ENCODE measurements at places on chromosomes 13 and 19. TPM values are rescaled to one million over a fixed set of nuclear protein-coding genes. Genes with fewer than 3 reads are reported as not detected.

- no peak for DNase-seq
Measured at GRCh38 chr19:54457773-54458647, 5.6 kb downstream of the LENG9 start.

DNA sequence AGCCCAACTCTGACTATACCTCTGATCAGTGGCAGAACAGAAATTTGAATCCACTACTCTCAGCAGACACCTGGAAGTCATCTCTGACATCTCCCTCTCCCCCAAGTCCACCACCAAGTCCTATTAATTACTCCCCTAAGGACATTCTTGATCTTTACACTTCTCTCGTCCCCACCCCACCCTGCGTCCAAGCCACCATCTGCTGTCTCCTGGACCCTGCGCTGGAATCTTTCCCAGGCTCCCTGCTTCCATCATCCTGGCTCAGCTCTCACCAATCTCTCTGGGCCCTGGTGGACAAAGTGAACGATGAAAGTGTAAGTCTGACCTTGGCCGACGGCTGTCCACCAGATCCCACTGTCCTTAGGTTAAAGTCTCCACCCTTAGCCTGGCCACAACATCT lies 145.6 kb upstream of the GJB6 start:
- DNase-seq: no peak

DNA sequence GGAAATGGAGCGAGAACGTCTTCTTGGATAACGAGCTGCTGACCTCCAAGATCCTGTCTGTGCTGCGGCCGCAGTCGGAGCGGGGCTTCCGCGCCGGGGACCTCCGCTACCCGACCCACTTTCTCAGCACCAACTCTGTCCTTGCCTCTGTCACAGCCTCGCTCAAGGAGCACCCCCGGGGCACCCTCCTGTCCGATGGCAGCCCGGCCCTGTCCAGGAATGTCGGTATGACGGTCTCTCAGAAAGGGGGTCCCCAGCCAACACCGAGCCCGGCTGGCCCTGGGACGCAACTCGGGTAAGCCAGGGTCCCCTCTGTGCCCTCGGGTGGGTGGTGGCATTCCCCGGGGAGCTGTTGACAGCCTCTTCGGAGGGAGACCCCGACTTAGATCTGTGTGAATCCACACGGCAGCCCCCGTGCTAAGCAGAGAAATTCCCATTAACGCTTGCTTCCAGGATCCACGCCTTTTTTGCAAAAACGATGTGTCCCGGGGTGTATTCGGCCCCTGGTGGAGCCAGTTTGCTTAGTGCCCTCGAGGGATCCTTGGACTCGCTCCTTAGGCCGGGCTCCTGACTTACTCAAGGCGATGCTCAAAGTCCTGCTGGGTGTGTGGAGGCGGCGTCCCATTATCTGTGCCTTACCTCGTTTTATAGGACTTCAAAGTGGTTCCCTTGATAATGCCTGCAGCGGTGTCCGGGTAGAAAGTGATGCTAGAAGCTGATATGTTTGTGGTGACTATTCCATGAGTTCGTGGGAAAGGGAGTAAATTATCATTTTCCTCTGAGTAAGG lies 48.5 kb downstream of the PEX11G start:
- DNase-seq: no peak

- DNase-seq: no peak
Measured at GRCh38 chr19:4542896-4543841, 3.3 kb upstream of the LRG1 start.

DNA sequence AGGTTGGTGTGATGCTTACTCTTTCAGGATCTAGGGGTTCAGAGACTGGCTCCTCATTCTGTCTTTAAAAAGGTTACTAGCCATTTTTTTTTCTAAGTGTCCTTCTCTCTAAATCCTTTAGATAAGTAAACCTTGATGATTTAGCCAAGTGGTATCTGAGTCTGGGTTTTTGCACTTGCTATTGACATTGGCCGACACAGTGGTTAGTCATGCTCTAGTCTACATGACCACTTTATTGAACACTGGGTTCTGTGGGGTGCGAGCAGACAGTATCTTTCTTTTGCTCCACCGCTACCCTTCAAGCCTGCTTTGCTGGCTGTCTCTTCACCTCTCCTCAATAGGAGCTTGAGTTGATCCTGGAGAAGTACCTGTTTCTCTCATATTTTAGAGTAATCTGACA lies 6.2 kb upstream of the NUP58 start:
- no peak for DNase-seq

DNA sequence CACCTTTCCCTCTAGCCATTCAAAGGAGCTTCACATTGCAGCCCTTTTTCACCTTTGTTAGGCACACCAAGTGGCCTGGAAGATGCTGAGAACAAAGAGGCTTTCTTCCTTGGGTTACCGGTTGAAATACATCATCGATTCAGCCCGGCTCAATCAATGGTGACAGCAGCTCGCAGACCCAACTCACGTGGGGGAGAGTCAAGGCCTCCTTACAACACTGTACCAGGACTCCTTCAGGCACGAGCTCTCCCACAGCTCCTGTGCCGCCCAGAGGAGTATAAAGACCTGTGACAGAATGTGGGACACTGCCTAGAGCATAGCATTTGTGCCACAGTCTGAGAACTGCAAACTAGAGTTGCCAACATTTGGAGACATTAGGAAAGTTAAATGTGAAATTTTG lies 3.9 kb upstream of the LRRC63 start:
- DNase-seq: no peak

DNA sequence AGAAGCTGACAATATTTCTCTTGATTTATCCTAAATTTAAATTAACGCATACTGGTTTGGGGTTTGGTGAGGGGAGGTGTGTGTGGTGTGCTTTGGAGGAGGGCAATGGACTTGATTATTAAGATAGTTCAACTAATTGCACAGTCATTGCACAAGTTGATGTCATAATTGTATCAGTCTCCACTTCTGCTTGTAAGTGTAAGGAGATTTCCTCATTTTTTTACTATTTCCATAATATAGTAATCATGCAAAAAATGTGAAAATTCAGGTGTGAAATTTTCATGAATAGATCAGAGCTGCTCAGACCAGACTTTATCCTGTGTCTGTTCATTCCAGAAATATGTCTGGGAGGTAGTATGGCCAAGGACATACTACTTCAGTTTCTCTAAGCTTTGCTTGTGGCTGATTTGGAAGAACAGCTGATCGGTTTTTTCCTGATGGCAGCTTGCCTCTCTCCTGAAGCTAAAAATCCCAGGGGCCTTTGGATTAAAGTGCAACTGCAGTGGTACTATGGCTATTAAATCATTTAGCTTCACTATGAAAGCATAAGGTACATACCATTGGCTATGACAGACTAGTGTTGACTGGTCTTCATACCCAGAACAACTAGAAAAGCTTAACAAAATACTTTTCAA lies 201.8 kb upstream of the MIR17HG start:
- DNase-seq: no peak

DNA sequence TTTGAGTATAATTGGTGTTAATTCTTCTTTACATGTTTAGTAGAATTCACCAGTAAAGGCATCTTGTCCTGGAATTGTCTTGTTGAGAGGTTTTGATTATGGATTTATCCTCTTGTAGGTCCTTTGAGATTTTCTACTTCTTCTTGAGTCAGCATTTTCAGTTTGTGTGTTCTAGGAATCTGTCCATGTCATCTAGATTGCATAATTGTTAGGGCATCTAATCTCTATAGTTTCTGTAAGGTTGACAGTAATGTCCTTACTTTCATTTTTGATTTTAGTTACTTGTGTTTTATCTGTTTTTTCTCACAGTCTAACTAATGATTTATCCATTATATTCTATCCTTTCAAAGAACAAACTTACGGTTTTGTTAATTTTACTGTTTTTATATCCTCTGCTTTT lies 492.0 kb downstream of the FGF9 start:
- no peak for DNase-seq

DNA sequence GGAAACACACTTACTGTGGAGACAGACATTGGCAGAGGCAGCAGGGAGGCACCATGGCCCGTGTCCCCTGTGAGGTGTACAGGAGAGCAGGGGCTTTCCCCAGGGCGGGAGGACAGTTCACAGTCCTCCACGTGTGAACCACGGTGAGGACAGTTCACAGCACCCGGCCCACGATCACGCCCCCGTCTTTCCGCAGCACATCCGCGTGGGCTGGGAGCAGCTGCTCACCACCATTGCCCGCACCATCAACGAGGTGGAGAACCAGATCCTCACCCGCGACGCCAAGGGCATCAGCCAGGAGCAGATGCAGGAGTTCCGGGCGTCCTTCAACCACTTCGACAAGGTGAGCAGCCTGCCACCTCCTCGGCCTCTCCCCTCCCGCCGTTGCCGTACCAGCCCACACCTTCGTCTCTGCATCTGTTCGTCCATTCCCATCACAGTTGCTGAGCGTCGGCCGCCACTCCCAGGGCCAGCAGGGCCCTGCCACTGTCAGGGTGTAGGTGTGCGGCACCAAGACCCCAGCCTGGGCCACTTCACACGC lies 17.4 kb downstream of the CAPN12 start:
- DNase-seq: no peak

GRCh38 chr13:39913339-39913738 lies 257.9 kb downstream of the COG6 start:
- DNase-seq: no peak

DNA sequence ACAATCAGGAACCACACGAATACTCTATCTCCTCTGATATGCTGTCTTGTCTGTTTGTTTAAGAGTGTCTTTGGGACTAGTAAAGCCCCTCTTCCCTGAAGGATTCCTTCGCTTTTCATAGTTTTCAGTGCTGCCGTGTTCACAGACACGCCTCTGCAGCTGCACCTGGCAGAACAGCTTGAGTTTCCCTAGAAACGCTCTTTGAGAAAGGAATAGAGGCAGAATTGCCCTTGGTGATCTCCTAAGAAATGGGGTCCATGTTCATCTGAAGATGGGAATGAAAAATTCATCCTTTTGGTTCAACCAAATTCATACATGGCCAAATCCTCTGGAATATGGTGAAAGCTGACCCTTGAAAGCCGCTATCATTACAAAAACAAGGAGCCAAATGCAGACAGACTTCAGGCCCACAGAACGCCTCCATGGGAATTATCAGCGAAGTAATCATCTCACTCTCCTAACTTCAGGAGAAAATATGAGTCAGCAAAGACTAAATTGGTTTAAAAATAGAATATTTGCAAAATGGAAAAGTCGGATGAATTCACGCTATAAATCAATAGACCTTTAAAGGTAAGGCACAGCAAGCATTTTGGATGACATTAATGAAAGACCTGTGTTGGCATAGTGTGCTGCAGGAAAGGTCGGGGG lies 5.5 kb downstream of the SACS start:
- no peak for DNase-seq

- DNase-seq: no peak
Measured at GRCh38 chr13:96898646-96899254, 95.5 kb downstream of the OXGR1 start.

DNA sequence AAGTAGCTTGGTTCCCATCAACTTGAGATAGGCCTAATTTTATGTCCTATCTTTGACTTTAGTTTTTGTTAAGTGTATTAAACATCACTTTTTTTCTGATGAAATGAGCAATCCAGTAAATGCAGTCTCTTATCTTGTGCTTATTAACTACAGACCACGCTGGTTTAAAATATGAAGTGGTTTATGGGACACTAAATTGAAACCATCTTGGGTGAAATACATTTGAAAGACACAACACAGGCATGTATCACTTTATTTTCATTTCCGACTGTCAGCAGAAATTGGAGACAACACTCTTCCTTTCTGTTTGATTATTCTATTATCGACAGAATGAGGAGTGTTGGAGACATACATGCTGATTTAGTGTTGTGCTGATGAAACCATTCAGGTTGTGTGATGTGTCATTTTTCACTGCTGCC lies 447.7 kb downstream of the GPC6 start:
- no peak for DNase-seq

DNA sequence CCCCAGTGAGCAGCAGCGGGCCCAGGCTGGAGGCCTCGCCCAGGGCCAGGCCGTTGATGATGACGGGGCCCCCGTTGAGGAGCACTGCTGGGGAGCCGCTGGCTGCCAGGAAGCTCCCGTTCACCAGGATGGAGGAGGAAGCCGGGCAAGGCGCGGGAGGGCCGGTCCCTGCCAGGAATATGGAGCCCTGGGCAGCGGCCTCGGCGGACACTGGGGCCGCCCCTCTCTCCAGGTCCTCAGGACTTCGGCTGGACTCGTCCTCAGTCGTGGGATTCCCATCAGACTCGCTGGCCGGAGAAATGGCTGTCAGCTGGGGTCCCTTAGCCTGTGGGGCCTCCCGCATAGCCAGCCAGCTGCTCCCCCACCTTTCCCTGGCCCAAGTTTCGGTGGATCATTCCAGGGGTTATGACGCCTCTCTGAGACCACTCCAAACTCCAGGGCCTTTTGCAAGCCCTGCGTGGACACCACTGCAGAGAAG lies 2.1 kb downstream of the SIX5 start:
- DNase-seq: no peak

- peak; percentile 38 for DNase-seq
Measured at GRCh38 chr19:1265615-1266128, 3.5 kb upstream of the CIRBP start.

DNA sequence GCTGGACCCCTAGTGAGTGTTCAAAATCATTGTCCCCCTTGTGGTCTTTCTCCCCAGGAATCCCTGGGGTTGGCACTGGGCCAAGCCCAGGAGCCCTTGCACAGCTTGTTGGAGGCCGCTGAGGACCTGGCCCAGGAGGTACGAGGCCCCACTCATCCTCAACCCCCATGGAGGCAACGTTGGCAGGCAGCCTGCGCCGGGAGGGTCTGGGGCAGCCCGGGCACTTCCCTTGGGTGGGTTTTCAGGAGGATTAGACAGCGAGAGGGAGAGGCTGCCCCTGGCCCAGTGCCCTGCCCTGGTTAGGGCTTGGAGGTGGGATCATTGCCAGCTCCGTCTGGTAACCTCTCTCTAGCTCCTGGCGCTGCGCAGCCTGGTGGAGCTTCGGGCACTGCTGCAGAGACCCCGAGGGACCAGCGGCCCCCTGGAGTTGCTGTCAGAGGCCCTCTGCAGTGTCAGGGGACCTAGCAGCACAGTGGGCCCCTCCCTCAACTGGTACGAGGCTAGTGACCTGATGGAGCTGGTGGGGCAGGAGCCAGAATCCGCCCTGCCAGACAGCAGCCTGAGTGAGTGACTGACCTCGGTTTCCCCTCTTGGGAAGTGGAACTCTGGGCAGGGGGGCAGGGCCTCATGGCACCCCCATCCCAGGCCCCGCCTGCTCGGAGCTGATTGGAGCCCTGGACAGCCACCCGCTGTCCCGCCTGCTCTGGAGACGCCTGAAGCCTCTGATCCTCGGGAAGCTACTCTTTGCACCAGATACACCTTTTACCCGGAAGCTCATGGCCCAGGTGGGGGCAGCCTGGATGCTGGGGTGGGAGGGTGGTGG lies 3.0 kb downstream of the ABCA7 start:
- no peak for DNase-seq

- no peak for DNase-seq
Measured at GRCh38 chr19:35257113-35257461, 8.3 kb downstream of the LSR start.

DMKN gene
- 50.9 TPM for total RNA-seq

CYP4F8 gene
- 67.3 TPM for total RNA-seq

ARRDC2 gene
- 57.1 TPM for total RNA-seq

PLIN4 gene
- total RNA-seq: 8.2 TPM

PRRG2 gene
- total RNA-seq: 8.1 TPM
